ENCODE measurements at places on chromosomes 16 and 17. TPM values are rescaled to one million over a fixed set of nuclear protein-coding genes. Genes with fewer than 3 reads are reported as not detected.
A peak's percentile ranks its signal among the peaks of the same experiment; 100 is the strongest.

TP53I13 gene
- 30.2 TPM for total RNA-seq

TXNDC11 gene
- 30.5 TPM for total RNA-seq

DNA sequence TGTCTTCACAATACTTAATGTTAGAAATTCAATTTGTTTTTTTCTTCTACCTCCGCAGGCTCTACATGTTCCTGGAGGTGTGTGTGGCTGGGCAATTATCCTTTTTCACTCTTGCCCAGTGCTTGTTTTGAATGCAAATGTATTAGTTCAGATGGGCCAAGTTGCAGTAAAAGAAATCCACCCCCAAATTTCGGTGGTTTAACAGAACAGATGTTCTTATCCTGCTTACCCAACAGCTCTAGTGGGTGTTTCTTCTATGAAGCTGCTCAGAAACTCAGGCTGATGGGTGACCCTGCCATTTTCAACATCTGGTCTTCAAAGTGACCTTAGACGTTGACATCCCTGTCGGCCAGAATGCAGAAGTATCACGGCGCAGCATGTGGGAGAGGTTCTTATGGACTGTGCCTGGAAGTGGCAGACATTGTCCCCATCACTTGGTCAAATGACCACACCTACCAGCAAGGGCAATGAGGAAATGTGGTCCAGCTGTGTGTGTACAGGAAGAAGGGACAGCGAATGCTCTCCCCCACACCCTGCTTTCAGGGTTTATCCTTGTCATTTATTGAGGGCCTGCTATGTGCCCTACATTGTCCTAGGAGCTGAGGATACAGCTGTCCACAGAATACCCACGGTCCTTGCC, 157.3 kb downstream of the CDH13 start:
- H3K36me3 ChIP-seq, result no peaks in the 10 kb centered on the region
- peaks cover 15% of the 10 kb centered on the region for H3K27me3 ChIP-seq
- H3K27ac ChIP-seq, result no peak overlapping the region
- no peak for DNase-seq
- no peak overlapping the region for H3K4me3 ChIP-seq
- H3K4me1 ChIP-seq, result no peaks in the 10 kb centered on the region

GRCh38 chr17:50605429-50605828, 29.3 kb upstream of the ABCC3 start:
- peaks cover 59% of the 10 kb centered on the region for H3K4me1 ChIP-seq
- peak overlapping the region; percentile 85 for H3K27ac ChIP-seq
- DNase-seq, result no peak
- H3K4me3 ChIP-seq, result no peak overlapping the region
- peaks cover 1% of the 10 kb centered on the region for H3K27me3 ChIP-seq

FBXO39 gene
- total RNA-seq, result not detected

DNA sequence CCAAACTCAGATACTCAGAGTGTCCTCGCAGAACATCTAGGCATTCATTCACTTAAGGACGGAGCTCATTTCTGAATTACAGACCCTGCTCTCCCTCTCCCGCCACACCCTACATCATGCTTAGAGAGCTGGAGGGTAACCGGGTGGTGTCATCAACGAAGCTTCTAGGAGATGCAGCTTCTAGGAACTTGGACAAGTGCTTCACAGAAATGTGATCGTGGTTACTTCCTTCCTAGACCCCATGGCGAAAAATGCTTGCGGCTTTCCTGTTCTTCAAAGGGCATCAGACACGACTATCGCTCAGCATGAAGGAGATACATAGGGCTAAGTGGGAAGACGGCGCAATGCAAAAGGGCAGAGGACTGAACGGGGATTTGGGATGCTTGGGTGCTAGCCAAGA, 126.8 kb downstream of the ZFHX3 start:
- H3K4me1 ChIP-seq, result peaks cover 35% of the 10 kb centered on the region
- H3K27ac ChIP-seq, result peak overlapping the region; percentile 84
- H3K27me3 ChIP-seq, result no peaks in the 10 kb centered on the region
- DNase-seq, result no peak
- H3K4me3 ChIP-seq, result no peak overlapping the region
- peaks cover 8% of the 10 kb centered on the region for H3K36me3 ChIP-seq

All from mesothelial cell of epicardium (in vitro differentiated cells).